ENCODE measurements at places on chromosomes 16 and 17. TPM values are rescaled to one million over a fixed set of nuclear protein-coding genes. Genes with fewer than 3 reads are reported as not detected.

- DNase-seq = peak; percentile 68
Measured at GRCh38 chr17:15944759-15945526, at the start of gene ADORA2B. Gene ADORA2B, plus strand, starts transcription at chr17:15945130. Its CDS starts 119 bp downstream, at chr17:15945249.

DNA sequence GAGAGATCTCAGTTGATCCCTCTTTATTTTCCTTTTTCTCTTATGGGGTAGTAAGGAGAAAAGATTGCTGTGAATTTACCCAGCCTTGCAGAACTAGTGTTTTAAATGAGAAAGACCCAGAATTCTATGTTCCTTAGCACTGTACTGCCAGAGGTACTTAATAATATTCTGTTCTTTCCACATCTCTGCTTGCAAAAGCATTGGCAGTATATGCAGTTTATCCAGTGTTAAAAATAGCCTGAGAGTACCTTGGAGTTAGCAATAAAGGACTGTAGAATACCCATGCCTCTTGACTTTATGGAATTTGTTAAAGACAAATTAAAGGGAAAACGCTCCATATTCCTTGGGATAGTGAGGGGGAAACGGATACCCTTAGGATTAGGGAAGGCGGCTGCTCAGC is 11.9 kb downstream of the SLC7A6 start:
- no peak for DNase-seq

GRCh38 chr16:1920727-1921171 is 2.5 kb upstream of the HS3ST6 start:
- no peak for DNase-seq

- no peak for DNase-seq
Measured at GRCh38 chr17:15379659-15380058, 38.3 kb upstream of the TEKT3 start.

DNA sequence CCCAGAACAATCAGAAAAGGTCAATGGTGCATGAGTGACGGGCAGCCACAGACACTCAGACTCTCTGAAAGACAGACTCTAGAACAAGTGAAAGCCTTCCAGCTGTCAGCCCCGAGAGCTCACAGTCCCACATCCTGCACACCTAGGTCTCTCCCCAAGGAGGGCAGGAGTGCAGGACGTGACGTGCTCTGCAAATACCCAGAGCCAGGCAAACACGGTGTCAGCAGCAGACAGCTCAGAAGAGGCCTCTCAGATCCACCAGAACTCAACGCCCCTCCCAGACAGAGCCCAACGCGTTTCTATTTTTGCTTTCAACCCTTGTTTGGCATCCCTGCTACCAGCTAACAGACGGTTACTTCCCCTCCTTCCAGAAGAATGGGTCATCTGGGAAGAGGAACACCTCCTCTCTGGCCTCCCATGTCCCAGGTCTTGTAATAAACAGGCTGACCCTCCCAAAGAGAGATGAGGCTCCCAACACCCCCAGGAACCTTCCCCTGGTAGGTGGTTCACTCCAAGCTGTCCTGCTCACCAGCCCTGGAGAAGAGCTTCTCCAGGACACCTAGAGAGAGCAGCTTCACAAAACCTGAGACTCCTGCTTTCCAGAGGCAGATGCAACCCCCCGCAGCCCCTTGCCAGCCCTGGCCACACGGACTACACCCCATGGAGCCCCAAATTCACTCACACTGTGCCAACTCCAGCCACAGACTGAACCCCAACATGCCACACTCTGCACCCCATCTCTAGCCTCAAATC is 7.6 kb downstream of the PITPNM3 start:
- no peak for DNase-seq

DNA sequence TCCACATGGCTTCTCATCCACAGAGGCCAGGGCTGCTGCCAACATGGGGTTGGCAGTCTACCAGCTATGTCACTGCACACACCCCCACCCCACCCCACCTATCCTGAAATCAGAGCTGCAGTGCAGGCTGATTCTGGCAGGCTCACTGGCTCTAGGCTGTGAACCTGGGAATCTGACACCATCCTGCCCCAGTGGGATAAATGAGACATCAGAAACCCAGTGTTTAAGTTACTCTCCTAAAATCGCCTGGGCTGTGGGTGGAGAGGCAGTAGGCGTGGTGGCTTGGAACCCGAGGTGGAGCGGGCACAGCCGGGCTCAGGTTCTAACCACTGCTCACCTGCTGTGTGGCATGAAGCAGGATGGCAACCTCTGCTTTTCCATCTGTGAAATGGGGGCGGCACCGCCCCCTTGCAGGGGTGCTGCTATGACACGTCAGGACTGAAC is 5.6 kb downstream of the SLC38A8 start:
- no peak for DNase-seq

Gene MYCBPAP
- total RNA-seq = 1.7 TPM

Gene CD300LF
- not detected for total RNA-seq

Gene RUNDC3A
- not detected for total RNA-seq
